ENCODE measurements at places on chromosomes 1 and 21. TPM values are rescaled to one million over a fixed set of nuclear protein-coding genes. Genes with fewer than 3 reads are reported as not detected.

DNA sequence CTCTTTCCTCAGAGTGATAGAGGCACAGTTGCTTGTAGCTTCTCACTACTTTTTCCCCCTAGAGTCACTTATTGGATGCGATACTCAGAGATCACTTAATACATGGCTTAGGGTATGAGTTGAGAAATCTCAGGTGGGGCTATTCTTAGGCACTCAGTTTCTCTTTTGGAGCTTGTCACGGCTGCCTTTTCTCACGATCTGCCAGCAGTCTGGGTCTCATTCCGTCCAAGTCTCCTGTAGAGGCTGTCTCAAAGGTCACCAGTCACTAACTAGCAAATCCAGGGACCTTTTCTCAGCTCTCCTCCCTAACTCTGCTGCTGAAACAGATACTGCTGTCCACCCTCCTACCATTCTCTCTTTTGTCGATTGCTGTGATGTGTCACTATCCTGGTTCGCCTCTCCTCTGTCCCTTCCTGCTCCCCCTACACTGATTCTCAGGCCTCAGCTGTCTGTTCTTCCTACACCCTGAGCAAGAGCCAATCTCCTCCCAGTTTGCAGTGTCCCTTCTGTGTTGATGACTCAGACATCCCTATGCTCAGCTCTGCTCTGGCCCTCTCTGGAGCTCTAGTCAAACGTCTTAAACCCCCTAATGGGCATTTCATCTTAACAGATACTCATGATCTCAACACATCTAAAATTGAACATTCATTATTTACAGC, 12.4 kb downstream of the ATP1A2 start:
- DNase-seq: no peak

DNA sequence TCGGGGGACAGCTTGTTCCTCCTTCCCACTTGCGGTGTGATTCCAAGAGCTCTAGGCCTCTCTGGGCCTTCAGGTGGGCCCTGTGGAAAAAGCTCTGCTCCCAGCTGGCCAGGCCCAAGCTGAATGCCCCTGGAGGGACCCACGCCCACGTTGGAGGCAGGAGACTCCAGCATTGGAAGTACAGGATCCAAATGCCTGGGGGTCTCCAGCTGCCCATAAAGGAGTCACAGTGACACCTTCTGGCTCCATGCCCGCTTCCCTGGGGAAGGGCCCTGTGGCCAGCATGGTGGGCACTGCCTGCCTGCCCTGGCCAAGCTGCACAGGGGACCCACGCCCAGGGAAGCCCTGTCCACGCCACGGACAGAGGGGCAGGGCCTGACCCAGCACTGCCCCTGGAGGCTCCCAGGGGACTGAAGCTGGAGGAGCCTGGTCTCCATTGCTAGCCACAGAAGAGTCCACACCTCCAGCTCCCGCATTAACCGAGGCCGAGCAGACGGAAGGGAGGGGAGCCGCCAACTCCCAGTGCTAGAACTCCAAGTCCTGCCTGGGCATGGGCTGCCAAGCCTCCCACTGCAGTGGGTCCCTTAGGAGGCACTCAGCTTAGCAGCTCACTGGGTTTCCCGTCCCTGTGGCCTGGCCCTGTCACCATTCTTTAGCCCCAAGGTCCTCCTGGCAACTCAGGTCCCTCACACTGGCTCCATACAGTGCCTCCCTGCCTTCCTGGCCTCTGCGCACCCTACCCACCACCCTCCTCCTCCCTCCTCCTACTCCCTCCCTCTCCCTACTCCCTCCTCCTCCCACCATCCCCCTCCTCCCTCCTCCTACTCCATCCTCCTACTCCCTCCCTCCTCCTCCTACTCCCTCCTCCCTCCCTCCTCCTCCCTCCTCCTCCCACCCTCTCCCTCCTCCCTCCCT, 41.9 kb downstream of the WNT9A start:
- no peak for DNase-seq

GRCh38 chr1:221810406-221810805, 68.5 kb upstream of the DUSP10 start:
- DNase-seq: no peak

DNA sequence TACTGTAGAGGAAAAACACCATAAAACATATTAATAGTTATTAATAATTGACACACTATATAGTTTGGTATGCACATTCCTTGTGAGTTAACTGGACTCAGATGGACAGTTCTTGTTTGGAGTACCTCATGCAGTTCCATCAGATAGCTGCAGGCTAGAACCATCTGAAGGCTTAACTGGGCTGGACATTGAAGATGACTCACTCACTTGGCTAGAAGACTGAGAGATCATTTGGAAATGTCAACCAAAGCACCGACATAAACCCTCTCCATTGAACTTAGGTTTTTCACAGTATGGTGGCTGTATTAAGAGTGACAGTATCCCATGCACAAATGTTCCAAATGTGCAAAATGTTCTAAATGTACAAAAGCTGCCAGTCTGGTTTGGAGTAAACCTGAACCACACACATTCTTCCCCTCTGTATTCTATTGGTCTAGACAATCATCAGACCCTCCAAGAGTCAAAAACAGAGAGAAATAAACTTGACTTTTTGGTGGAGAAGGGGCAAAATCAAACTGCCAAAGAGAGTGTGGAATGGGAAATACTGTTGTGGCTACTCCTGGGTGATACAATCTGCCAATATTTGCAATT, 708.4 kb downstream of the KCNT2 start:
- no peak for DNase-seq

DNA sequence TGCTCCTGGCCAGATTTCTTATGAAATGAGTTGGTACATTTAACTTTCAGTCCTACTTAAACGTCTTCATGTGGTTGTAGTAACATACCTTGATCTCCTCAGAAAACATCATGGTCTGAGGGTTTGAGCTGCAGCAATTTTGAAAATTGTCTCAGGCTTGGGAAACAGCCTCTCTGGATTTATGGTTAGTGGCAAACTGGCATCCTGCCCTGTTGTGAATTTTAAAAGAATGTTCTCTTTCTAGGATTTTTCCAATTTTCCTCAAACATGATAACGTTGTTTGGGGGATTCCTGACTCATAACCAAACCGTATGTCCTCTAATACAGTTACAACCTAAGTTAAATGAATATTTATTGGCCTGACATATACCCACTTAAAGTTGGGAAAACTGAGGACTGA, 624.4 kb downstream of the LMO4 start:
- DNase-seq: no peak

GRCh38 chr1:115706587-115707425, 61.7 kb downstream of the CASQ2 start:
- DNase-seq: no peak

DNA sequence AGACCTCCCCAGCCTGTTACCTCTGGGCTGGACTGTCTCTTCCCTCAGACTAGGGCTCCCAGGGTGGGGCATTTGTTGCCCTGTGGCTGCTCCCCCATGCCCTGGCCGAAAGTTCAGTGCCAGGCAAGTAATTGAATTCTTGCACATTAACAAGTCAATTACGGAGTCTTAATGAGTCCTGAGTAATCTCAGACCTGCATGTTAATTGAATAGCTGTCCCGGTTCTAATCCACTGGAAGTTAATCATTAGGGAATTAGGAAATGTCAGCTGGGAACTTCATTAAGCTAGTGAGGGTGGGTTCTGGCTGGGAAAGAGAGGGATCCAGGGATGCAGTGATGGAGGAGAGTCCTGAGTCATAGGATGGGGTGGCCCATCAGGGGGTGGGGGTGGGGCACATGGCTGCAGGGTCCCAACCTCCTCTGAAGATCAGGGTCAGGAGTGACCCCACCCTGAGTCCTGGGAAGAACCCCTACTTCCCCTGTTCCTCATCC, 47.1 kb upstream of the CSF3R start:
- DNase-seq: no peak

DNA sequence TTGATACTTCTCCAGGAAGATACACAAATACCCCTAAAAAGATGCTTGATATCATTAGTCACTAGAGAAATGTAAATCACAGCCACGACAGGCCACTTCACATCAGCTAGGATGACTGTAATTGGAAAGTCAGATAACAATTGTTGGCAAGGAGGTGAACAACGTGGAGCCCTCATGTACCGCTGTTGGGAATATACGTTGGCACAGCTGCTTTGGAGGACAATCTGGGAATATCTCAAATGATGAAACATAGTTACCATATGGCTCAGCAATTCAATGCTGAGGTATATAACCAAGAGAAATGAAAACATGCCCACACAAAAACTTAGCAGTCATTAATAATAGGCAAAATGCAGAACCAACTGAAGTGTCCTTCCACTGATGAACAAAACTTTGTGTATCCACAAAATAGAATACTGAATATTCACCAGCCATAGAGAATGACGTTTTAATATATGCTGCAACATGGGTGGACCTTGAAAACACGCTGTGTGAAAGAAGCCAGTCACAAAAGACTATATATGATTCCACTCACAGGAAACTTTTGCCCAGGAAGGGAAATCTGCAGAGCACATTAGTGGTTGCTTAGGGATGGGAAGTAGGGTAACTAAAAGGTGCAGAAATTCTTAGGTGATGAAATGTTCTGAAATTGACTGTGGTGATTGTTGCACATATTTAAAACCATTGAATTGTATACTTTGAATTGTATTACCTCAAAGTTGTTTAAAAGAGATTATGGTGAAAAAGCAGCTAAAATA, 95.4 kb downstream of the AHCTF1 start:
- DNase-seq: no peak

- DNase-seq: no peak
Measured at GRCh38 chr1:206911064-206911663, 10.6 kb downstream of the FCMR start.

- no peak for DNase-seq
Measured at GRCh38 chr1:156146769-156147405, 6.5 kb upstream of the SEMA4A start.

- no peak for DNase-seq
Measured at GRCh38 chr1:42170779-42171621, 6.5 kb upstream of the GUCA2A start.

- no peak for DNase-seq
Measured at GRCh38 chr1:159868766-159869165, 6.3 kb upstream of the VSIG8 start.

DNA sequence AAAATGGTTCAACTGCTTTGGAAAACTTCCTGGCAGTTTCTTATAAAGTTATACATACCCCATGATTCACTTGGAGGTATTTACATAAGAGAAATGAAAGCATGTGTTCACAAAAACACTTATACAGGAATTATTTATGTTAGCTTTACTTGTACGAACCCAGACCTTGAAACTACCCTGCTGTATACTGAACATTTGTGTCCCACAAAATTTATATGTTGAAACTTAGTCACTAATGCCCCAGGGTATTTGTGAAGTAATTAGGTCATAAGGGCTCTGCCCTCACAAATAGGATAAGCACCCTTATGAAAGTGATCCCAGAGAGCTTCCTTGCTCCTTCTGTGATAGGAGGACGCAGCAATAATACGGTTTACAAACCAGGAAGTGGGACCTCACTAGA, 42.7 kb upstream of the B3GALT2 start:
- no peak for DNase-seq

The OR2T29 gene
- not detected for total RNA-seq

The UFC1 gene
- total RNA-seq: 98.8 TPM

The DHRS3 gene
- total RNA-seq: 60.4 TPM

The KDF1 gene
- not detected for total RNA-seq

The FCER1A gene
- total RNA-seq: not detected

The PDZK1IP1 gene
- total RNA-seq: not detected
